ENCODE measurements at places on chromosomes 11 and 22.

DNA sequence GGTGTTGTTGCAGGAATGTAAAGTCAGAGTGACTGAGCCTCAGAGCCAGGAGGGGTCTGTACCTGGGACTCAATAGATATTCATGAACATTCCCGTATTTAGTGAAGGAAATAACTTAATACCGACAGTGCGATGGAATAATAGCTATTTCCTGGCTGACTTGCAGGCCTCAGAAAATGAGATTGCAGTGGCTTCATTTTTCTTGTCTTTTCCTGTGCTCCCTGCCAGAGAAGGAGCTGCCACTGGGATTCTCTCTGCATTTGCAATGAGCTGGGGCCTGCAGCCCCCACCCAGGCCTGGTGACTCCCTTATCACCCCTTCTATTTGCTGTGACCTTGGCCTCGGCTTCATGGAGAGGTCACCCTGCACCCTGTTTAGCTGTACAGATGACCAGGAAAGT lies 173.4 kb downstream of the MIAT start:
- no peak for DNase-seq

DNA sequence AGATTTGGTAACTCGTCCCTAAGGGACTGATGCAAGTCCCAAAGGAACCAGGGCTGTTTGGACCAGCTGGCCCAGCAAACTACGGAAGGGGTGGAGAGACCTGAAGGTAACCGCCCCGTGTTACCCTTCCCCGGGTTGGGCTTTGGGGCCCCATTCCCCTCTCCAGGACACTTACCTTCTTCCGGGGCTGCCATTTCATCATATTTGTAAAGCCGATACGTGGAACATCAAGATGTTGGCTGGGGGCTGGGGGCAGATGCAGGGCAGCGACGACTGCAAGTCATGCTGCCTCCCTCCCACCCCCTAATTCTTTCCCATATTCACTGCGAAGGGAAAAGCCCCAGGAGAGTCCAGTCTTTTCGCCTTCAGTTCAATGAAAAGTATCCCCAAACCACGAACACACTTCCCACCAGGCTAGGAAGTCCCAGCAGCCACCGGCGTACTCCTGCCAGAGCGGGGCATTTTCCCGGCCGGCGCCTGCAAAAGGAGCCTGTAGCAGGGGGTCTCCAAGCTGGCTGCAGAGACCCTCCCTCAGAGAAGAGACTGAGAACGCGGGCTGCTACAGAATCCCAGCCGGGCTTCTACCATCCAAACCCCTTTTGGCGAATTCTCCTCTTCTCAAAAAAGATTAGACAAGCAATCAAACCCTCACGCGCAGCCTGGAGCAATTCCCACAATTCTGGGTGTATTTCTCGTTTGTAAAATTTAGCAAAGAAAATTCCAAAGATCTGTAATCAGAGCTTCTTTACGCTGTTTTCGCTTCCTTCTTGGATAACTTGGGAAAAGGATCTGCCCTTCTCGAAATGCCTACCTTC lies 236.7 kb downstream of the TTC28 start:
- DNase-seq, result no peak

DNA sequence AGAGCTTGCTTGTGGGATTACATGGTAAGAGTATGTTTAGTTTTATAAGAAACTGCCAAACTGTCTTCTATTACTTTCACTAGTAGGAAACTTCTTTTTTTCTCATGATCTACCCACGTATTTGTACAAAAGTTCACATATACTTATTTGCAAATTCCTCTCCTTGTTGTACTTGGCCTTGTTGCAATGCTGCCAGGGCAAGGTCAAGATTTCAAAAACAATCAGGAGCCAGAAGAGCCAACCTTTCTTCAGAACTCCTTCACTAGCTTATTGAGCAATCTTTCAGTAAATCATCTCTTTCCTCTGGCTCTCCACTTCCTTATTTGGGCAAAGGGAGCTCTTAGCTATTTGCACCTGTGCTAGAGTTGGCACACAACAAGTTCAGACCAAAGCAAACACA lies 9.7 kb downstream of the SRSF8 start:
- no peak for DNase-seq

GRCh38 chr11:116314006-116314405 lies 458.8 kb downstream of the BUD13 start:
- DNase-seq, result no peak

GRCh38 chr22:44848296-44848741 lies 95.9 kb downstream of the ARHGAP8 start:
- no peak for DNase-seq

Measured in progenitor cell of endocrine pancreas (in vitro differentiated cells).